Fibroblast of skin of right biceps (primary cell): ENCODE measurements at places on chromosomes 2 and 18.

DNA sequence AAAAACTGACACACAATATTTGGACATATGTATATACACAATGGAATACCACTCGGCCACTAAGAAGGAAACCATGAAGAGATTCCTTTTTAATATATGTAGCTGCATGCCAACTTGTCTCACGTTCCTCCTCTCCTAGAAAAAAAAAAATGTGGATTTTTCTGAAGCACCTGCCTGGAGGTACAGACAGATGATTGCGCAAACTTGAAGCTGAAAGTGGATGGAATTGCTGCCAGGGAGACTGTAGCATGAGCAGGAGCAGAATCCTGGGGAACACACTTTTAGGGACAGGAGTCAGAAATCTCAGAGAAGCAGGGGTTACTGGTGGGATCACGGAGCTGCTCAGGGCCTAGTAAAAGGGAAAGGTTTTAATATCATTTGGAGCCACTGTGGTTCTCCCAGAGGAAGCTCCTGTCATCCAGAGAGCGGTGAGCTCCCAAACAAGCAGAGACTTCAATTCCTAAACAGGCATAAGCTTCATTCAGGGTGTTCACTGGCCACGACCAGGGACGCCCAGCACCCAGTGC is 640 bp upstream of the SPR start:
- DNase-seq, result no peak

DNA sequence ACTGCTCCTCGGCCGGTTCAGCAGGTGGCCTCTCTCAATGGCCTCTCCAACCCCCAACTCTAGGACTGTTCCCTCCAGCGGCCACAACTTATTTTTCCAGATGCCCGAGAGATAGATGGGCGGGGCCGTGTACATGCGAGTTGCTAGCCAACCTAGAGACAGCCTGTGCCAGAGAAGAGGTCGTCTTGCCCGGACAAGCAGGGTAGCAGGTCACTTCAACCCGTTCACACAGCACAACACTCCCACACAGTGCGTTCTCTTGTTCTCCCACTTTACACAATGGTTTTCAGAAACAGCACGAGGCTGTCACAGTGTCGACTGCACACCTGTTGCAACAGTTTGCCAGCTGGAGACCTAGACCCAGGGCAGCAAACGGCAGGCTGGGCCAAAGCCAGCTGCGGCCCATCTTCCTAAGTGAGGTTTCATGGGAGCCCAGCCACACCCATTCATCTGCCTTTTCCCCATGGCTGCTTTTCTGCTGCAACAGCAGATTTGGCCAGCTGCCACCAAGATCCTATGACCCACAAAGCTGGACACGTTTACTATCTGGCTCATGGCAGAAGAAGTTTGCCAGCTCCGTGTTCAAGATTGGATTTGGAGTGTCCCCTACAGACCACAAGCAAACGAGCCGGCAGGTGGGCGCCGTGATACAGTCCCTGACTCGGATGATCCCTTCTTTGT is 7.3 kb upstream of the PRLH start:
- DNase-seq, result peak; percentile 35

DNA sequence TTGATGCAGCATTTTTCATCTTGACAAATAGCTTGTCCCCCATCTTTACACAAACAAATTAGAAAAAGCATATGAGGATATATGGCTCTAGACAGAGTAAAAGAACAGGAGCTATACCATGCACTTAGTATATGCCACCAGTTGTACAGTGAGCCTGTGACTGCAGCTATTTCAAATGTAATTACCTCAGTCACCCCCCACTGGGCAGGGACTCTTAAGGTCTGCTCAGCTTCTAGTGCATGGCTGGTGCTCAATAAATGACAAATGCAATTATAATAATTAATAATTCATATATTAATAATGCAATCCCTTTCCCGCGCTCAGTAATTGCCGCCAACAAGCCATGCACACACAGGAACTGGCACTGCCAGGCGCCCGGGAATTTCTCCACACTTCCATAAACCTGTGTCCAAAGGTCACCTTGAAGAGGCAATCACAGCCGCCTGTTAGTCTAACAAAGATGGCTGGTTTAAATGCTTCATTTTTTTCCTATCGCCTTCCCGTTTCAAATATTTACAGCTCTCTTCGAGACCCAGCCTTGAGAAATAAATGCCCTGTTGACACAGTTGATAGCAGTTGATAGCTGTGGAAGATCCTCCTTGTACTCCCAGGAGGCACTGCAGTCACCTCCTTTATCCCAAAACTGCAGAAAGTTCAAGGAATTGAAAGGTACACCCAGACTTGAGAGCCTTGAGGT is 156.6 kb downstream of the INO80D start:
- no peak for DNase-seq

GRCh38 chr2:127526132-127527000 is at the start of gene IWS1:
TSS of gene IWS1 (minus strand) at chr2:127526489. CDS start at chr2:127526208, 281 bp downstream.
- peak; percentile 97 for DNase-seq

GRCh38 chr2:231383416-231384108 is 11.9 kb upstream of the B3GNT7 start:
- no peak for DNase-seq

DNA sequence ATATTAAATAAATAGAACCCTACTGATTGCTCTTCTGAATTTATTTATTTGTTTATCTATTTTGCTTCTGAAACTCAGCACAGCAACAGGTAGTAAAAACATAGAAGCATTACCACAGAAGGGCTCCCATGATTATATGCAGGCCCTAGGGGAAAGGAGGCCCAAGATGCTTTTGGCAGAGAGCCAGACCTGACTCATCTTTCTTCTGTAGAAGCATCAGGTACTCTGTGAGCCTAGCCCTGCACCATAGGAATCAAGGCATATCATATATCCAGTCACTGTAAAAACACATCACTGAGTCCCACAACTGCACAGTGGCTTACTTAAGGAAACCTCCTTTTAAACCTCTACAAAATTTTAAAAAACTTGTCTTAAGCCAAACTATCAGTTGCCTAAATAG is 1.8 kb downstream of the SCN9A start:
- peak; percentile 75 for DNase-seq

- peak; percentile 3 for DNase-seq
Measured at GRCh38 chr2:199335502-199335901, 122.2 kb downstream of the SATB2 start.

GRCh38 chr2:88692187-88692586 is 714 bp downstream of the RPIA start:
- DNase-seq, result peak; percentile 14

DNA sequence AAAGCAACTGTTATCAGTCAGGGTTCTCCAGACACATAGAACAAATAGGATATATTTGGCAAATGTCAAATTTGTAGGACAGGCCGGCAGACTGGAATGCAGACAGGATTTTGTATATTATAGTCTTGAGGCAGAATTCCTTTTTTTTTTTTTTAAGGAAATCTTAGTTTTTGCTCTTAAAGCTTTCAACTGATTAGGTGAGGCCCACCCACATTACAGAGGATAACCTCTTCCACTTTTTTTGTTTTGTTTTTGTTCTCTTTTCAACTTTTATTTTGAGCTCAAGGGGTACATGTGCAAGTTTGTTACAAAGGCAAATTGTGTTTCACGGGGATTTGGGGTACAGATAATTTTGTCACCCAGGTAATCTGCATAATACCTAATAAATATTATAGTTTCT is 350.2 kb upstream of the CHAC2 start:
- DNase-seq, result no peak

DNA sequence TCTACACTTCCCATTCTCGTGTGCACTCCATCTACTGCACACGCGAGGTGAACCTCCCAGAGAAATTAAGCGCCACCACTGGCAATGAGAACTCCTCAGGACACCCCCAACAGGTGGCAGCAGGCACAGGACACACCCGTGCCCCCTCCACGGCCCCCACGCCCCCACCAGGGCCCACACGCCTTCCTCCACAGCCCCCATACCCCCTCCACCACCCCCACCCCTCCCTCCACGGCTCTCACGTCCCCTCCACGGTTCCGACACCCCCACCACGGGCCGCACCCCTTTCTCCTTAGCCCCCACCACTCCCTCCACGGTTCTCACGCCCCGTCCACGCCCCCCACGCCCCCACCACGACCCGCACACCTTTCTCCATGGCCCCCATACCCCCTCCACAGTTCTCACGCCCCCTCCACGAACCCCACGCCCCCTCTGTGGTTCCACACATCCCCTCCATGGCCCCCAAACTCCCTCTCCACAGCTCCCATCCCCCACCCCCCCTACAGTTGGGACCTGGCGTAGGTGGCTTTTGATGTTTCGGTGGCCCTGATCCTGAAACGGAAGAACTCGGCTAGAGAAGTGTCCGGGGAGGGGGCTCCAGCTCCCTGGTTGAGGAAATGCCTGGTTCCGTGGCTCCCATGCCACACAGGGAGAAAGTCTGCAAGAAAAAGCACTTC is 110.8 kb downstream of the ZNF516 start:
- no peak for DNase-seq

- DNase-seq, result peak; percentile 43
Measured at GRCh38 chr2:142974288-142975024, 97.0 kb downstream of the KYNU start.

DNA sequence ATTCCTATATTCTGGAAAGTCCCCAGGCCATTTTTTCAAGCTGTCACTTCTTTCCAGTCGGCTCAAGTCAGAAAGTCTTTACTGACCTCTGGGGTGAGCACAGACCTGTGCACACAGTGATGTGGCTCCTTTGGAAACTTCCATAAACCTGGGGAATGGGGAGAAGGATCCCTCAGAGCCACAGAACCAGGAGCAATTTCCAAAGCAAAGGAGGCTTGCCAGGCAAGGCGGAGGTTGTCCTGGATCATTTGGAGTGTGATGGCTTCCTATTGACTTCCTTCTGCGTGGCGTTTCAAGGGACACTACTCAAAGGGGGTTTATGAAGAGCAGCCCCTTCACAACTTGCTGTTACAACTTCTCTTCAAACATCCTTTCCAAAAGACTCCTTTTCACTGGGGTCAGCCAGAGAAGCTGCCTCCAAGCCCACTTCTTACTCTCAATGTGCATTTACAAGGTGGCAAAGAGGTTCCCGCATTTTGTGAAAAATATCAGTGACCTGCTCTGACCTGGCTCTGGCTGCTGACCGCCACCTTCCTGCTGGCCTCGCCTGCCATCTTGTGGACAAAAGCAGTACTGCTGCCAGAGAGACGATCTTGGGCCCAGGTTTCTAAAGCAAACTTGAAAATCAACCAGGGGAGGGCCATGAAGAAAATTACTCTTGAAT is 18.2 kb upstream of the TMEM247 start:
- peak; percentile 38 for DNase-seq
